ENCODE measurements at places on chromosomes 4 and X.

- DNase-seq: no peak
Measured at GRCh38 chr4:96776920-96777527, 937.1 kb downstream of the PDHA2 start.

DNA sequence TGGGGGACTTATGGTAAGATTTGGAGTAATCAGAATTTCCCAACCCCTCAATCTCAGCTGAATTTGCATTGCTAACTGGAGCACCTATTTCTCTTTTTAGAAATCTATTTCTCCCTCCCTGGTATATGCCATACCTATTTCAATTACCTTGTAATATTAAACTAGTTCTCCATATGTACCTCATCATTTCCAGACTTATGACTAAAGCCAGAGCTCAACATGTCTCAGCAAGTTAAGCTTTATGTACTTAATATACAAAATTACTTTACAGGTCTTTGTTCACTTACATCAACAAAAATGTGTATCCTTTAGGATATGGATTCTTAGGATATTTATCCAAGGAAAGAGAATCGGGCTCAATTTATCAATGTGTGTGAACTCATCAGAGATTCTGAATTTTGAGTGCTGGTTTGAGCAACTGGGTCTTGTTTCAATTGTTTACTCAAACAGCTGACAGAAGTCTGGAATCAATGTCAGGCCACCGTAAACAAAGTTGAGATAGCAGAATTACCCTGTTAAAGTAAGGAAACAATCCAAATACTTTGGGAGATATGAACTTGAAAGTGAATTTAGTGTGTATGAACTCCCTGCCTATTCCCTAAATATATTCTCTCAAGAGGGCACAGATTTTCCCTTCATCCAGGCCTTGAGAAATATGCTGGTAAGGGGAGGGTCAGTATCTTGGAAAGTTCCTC is 199.6 kb downstream of the VEGFC start:
- DNase-seq: no peak

- no peak for DNase-seq
Measured at GRCh38 chr4:76256032-76256431, 4.5 kb downstream of the FAM47E start.

GRCh38 chr4:139762720-139763119 is 97.1 kb downstream of the MGST2 start:
- DNase-seq: no peak

DNA sequence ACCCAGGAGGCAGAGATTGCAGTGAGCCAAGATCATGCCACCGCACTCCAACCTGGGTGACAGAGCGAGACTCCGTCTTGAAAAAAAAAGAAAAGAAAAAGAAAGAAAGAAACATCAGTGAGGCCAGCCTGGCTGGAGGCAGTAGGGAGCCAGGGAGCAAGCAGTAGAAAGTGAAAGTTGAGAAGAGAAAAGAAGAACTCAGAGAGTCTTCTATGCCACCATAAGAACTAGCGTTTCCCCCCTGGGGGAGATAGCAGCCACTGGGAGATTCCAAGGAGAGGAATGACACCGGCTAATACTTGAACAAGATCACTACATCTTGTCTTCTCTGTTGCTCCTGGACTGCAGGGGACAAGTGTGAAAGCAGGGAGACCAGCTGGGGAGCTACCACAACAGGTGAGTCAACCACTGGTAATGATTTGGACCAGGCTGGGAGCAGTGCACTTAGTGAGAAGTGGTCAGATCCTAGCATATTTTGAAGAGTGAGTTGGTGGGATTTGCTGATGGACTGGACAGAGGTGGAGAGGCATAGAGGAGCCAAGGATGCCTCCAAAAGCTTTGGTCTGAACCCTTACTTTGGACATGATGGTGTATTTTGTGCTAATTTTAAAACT is 33.4 kb downstream of the SLC2A9 start:
- DNase-seq: no peak
